ENCODE measurements at places on chromosomes 6 and 20.

GRCh38 chr6:21383450-21384085, 210.0 kb upstream of the SOX4 start:
- DNase-seq = no peak

GRCh38 chr6:31368461-31368860, 11.5 kb upstream of the HLA-B start:
- DNase-seq = peak; percentile 78

GRCh38 chr20:53081916-53082863, 110.0 kb downstream of the TSHZ2 start:
- no peak for DNase-seq

- no peak for DNase-seq
These were observed 85.4 kb downstream of the NINL start for GRCh38 chr20:25499855-25500434.

DNA sequence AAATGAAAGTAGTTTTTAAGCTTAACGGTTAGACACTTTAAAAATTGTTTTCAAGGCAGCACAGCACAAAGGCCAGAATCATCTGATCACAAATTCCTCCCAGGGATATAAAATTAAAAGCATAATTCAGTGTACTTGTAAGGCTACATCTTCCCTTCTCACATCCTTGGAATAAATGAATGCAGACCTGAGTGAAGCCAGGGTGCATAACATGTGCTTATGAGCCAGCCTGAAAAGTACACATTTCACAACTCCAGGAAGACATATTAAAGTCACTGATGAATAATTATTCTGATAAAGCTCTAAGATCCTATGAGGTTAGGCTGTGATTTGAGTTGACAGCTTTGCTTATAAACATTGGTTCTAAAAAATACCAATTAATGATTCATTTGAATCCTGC, 163.6 kb downstream of the BTBD9 start:
- no peak for DNase-seq

DNA sequence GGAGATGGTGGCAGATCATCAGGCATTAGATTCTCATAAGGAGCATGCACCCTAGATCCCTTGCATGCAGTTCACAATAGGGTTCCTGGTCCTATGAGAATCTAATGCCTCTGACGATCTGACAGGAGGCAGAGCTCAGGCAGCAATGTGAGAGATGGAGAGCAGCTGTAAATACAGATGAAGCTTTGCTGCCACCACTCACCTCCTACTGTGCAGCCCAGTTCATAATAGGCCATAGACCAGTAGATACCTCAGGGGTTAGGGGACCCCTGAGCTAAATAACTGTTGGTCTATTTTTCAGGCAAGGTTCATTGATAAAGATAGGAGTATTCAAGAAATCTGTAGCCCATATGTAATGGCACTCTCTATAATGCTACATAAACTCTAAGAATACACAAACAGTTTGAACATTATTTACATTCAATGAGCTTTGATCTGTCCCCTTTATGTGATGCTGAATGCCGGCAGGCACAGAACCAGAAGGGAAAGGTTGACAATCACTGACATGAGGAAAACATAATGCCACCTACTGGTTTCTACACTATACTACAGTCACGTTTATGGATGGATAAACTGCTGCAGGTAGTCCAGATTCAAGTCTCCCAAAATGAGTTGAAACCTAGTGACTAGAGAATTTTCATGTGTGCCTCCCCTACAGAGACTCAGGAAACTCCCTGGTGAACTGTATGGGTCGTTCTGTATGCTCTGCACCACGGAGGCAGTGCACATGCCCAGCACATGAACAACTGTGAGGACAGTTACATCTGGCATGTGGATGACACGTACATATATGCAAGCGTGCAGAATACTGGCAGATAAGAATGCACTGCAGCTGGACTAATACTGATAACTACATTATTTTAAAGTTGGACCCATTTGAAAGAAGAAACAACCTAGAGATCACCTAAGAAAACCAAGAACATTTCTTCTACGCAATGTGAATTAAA, 72.0 kb downstream of the DST start:
- DNase-seq = peak; percentile 45

DNA sequence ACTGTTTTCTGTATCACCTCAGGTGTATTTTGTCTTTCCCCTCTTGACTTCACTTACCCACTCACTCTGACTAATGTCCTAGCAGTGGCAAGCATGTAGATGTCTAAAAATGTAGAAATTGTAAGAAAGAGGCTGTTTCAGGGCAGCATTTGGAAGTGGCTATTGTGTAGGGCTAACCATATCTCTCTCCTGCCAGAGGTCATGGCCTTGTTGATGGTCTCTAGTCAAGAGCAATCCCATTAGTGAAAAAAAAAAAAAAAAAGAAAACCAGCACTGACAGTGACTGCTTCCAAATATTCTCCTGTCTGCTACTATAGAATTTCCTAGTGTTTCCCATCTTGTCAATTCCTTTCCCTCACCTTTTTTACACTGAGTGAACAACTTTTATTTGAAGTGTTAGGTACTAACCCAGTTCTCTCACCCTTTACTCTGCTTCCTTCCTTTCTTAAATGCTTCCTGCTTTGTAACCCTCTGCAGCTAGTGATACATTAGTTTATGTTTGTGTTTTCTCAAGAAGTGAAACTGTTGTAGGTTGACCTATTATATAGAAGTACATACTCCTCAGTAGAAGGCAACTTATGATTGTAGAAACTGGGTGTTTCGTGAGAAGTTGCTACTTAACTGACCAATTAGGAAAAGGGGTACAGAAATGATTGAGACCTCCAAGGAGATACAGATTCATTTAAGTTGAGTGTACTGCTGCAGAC, 174.1 kb upstream of the PTPRK start:
- no peak for DNase-seq

DNA sequence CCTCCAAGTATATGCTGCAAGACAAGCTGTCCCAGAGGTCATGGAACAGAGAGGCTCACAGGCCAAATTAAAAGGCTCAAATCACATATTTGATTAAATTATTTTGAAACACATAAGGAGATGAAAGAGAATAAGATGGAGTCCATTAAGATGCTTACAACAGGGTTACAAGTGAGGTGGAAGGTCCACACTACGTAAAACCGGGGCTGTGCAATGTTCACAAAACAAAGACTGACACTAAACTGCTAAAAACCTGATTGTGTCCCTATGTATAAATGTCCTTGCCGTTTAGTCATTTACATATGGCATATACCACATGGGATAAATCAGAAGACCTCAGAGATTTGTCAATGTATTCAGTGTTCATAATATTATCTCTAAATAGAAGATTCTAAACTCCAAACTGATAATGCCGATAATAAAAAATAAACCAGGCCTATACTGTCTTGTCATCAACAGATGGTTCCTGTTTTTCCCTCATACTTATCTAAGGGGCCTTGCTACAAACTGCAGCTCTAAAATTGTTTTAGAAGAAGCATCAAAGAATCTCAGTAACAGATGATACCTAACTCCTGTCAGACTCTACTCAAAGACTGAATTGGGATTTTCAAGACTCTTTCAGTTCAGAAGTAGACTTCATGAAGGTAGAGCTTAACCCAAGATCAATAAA, 51.8 kb upstream of the RIPOR2 start:
- no peak for DNase-seq

- no peak for DNase-seq
These were observed 268.6 kb upstream of the AGPAT4 start for GRCh38 chr6:161542346-161542980.

DNA sequence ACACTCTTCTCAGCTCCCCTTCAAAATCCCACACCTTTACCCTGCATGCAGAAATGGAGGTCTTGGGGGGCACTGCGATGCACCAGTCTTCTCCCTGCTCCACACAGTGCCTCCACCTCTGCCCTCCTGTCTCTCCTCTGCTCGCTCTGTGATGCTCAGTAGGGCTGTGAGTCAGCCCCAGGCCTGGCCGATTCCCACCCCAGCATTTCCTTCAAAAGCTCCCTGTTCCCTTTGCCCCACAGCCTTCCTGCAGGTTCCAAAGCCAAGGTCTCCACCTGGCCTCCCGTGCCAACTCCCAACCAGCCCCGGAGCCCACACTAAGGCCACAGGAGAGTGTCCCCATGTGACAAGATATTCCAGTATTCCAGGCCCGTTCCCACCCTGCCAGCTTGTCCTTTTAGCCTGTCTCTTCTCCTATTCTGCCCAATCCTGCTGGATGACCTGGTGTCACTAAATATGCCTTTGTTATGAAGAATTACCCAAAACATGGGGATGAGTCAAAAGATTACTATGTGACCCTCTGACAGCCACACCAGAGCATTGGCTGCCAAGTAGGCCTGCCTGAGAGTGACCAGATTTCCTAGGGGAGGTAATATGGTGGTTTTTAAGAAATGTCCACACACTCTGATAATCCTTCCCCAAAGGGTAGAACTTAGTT, 118.9 kb upstream of the NXT1 start:
- peak; percentile 52 for DNase-seq

- peak; percentile 10 for DNase-seq
These were observed 59.1 kb upstream of the PRDM1 start for GRCh38 chr6:106026748-106027715.

DNA sequence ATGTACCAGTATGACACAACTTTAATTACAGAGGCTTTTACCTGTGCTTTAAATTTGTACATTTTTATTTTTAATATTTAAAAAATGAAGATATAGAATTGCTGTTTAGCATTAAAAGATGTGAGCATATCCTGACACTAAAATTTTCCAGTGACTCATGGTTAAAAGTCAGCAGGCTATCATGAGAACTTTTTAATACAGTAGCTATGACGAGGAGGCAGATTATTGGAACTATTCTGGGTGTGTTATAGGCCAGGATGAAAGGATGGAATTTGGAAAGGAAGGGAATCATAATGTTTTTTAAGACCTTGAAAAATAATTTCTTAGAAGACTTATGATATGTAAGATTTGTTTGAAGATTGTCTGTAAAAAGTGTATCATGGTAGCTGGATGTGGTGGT, 91.0 kb downstream of the GFRA4 start:
- no peak for DNase-seq

GRCh38 chr6:144659202-144660182, 374.4 kb downstream of the UTRN start:
- peak; percentile 56 for DNase-seq

DNA sequence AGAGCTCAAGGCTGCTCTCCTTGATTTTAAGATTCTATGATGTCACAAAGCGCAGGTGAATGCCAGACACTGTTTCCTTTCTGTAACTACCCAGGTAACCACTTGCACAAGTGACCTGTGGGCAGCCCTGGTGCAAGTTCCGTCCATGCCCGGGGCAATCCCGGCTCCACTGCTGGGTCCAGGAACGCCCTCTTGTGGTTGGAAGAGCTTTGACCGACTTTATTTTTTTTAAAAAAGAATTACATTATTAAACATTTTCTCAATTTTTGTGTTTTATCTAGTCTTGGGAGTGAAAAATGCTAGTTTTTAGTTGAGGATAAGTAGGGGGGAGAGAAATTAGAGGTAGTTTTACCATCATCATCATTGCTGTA, 695.2 kb downstream of the QKI start:
- DNase-seq = peak; percentile 37

DNA sequence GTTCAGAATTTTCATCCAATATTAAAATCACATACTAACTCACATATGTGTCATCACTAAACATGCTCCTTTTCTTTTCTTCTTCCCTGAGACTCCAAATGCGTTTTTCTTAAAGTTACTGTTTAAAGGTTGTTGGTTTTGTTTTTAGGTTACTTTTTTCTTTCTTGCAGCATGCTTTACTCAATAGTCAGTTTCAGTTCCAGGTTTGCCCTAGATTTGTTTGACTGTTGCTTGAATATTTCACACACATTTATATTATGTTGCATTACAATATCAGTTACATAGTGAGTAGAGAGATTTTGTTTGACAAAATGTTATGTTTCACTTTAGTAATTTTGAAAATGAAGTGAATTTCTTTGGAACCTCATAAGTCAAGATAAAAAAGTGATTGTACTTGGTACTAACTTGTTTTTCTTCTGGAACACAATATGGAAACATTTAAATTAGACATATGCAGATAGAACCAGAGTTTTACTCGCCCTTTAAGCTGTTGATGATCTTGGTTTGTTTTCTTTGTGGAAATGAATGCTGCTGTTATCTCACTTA, 27.3 kb downstream of the FNDC1 start:
- DNase-seq = no peak

GRCh38 chr6:41111017-41111416, 38.2 kb downstream of the NFYA start:
- DNase-seq = no peak

- DNase-seq = no peak
These were observed 43.0 kb downstream of the RPRD1B start for GRCh38 chr20:38076548-38076947.

GRCh38 chr20:44030394-44030793, 115.7 kb downstream of the TOX2 start:
- no peak for DNase-seq
